ENCODE measurements at places on chromosomes 4 and X.

- no peak for DNase-seq
Observed at GRCh38 chr4:139769364-139769763, 103.7 kb downstream of the MGST2 start.

DNA sequence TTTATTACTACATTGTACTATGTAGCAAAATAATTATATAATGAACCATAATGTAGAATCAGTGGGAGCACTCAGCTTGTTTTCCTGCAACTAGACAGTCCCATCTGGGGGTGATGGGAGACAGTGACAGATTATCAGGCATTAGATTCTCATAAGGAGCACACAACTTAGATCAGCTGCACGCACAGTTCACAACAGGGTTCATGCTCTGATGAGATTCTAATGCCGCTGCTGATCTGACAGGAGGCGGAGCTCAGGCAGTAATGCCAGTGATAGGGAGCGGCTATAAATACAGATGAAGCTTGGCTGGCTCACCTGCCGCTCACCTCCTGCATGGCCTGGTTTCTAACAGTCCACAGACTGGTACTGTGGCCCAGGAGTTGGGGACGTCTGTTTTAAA, 199.2 kb downstream of the MAB21L2 start:
- no peak for DNase-seq

DNA sequence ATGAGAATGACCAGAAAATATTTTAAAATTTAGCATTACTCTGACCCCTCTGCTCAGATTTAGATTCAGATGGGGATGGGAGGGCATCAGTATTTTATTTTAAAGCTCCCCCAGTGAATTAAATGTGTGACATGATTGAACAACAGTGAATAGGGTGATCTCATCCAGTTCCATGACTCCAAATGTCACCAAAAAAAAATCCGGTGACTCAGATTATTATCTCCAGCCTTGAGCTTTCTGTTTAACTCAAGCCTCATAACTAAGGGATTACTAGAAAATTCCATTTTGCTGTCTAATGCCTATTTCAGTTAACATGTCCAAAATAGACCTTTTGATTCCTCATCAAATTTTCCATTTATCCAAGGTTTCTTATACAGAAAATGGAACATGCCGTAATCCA, 121.8 kb upstream of the TMEM47 start:
- no peak for DNase-seq

GRCh38 chr4:1862055-1862911, 6.3 kb upstream of the LETM1 start:
- no peak for DNase-seq

DNA sequence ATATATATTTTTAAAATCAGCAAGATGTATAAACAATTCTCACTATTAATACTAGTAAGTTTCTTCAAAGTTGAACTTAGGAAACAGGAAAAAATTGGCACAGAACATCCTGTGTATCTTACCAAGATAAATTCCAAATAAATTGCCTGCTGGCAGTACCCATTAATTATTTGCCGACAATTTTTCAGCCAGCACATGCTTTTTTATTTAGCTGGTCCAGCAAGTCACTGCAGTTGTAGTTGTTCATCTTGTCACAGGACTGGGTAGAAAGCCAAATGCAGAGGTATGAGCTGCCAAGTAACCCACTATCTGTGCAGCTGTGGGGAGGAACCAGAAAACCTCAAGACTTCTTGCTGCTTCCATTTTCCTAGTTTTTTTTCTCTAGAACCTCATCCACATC, 113.4 kb downstream of the PACRGL start:
- DNase-seq = no peak

DNA sequence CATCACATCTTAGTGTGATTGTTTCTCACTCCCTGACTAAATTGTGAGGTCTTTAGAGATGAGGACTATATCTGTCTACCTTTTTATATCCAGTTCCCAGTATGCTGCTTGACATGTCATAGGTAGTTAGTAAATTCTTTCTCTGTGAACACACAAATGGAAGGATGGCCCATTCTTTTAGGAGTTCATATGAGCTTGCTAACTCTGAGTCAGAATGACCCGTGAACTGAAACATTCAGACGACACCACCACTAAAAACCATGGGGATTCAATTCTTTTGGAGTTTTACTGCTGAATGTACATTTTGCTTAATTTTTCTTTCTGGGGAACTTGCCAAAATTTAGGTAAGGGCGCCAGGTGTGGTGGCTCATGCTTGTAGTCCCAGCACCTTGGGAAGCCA, 13.9 kb downstream of the OFD1 start:
- DNase-seq = no peak

- no peak for DNase-seq
Observed at GRCh38 chr4:86560447-86560846, 33.7 kb upstream of the PTPN13 start.

DNA sequence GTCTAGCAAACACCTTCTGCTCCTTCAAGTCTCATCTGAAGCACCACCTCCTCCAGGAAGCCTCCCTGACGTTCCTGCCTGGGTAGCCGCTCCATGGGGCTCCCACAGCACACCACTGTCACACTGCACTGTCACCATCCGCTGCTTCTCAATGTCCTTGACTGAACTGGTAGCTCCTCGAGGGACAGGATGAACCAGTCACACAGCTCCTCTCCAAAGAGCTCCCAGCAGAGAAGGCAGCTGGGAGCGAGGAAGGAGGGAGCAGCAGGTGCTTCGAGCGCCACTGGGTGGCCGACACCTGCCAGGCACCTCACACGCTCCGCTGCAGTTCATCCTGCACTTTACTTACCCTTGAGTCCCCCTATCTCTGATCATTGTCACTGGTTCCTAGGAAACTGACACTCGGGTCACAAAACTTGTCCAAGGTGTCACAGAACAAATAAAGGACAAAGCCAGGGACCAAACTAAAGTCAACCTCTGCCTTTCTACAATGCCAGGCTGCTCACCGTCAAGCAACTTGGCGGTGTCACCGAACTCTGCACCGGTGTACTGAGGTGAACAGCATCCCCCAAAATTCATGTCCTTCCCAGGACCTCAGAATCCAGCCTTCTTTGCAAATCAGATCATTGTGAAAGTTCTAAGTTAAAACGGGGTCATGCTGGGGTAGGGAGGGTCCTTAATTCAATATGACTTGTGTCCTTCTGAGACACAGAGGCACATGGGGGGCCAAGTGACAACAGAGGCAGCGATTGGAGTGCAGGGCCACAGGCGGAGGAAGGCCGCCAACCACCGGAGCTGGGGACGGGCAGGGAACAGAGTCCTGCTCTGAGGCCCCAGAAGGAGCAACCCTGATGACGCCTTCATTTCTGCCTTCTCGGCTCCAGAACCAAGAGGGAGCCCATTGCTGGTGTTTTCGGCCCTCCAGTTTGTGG, 5.5 kb upstream of the S100P start:
- DNase-seq = no peak

DNA sequence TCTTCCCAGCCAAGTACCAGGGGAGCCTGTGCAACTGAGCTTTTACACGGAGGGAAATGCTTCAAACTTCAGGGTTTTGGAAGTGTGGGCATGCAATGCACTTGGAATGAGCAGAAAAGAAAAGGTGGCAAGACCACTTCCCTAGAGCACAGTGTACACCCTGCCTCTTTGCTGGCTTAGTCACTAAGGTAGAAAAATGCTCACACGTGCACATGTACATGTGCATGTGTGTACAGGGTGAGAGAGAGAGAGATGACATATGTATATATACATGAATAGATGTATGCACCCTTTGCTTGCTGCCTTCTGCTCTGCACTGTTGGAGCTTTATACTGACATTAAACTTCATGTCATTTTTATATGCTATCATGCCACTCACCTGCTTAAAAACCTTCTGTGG, 7.9 kb upstream of the KLF3 start:
- DNase-seq = no peak

DNA sequence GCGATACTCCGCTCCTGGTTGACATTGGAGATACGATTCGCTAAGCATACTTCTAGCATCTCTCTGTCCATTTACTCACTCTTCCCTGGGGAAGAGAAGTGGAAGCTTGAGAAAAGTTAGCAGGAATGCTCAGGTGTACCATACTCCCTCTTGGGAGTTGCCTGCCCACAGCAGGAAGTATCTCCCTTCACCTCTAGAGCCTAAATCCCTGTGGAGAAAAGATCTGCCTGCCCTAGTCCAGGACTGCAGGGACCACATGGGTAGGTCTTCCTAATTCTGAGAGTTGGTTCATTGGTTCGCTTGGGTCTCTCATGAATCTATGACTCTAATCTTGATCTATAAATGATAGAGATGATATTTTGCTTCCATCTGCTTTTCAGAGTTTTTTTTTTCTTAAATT, 26.3 kb upstream of the MAPK10 start:
- DNase-seq = no peak

GRCh38 chrX:110381216-110381615, 22.6 kb downstream of the RTL9 start:
- no peak for DNase-seq

DNA sequence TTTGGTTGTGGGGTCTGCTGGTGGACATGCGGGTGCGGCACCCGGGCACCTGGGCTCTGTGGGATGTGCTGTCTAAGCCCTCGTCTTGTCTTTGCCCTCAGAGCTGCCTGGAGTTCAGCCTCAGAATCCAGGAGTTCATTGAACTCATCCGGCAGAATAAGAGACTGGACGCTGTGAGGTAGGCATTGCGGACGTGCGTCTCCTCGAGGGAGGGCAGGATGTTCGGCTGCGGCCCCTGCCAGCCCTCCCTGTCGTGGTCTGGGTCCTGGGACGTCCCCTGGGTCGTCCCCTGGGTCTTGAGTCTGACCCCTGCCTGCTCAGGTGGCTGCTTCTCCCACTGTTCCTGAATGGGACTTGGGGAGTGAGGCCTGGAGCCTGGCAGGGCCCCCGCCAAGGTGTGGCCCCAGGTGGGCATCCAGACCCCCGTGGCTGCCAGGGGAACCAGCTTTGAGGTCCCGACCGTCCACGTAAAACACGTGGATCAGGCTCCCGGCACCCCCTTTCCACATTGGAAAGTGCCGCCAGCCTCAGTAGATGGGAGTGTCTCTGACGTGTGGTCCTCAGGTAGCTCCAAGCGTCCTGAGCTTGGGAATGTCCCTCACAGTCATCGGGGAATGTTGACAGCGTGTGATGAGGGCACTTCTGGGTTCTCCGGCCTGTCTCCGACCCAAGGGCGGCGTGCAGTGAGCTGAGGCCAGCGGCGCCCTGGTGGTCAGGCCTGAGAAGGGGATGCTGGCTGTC, 19.3 kb upstream of the UVSSA start:
- DNase-seq = no peak

DNA sequence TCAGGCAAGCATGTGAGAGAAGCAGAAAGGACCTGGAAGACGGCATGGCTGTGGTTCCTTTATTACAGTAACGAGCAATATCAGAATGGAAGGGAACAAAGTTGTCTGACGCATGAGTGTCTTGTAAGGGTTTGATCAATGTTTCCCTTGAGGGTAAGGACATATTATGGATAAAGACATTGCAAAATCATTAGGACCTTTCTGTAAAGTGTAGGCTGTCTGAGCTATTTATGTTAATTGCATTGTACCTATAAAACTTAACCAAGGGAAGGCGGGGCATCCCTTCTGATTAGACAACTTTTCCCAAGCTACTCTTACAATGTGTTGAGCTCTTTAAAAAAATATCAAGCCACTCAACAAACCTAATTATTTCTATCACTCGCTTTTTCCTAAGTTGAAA, 112.2 kb upstream of the JADE1 start:
- DNase-seq = no peak

DNA sequence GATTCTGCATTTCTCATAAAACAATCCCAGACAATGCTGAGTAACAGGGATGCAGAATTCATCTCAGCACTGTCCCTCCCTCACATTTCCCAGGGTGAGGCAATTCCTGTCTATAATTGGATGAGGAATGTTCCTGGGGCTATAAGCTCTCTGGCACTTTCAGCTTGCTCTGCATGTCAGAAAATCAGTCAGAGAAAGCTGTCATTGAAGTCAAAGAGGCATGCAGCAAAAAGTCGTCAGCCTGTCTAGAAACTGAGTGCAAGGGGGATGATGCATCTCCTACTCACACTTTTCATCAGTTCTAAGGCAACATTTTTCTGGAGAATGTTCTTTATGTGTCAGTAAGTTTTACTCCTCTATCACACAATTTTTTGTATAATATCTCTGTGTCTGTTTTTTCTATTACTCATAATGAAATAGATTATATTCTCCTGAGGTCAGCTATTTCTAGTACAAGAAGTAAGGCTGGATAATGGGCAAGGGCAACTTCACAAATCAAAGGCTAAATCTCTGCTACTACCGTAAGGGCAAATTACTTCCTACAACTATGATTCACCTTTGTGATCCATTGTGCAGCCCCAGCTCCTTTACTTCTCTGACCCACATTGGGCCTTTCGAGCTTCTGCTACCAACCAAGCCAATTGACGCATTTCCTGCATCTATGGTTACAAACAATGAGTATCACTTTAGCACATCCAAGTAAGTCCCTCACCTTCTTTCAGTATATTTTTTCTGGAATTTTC, 56.0 kb downstream of the TASL start:
- no peak for DNase-seq

DNA sequence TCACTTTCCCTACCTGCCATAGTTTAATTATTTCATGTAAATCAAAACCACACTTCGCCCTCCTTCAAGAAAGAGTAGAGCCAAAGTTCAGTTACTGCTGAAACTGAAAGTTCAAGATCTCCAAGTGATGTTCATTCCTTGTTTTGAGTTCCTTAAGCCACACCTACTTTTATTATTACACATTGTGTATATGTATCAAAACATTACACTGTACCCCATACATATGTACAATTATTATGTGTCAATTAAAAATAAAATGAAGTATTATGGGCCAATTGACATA, 892.3 kb upstream of the NDST4 start:
- DNase-seq = no peak

Data from activated T-helper 9 cell treated with anti-CD3 and anti-CD28 coated beads, Interleukin-2, amount 50 U/mL, for 16 hours (primary cell).